ENCODE measurements at places on chromosomes 16 and 17.

GRCh38 chr16:23384878-23385277, 68.1 kb downstream of the COG7 start:
- DNase-seq, result no peak

GRCh38 chr17:48489781-48490180, 41.0 kb downstream of the HOXB1 start:
- DNase-seq, result no peak

GRCh38 chr16:4689864-4690704, 3.3 kb upstream of the NUDT16L1 start:
- DNase-seq, result no peak

GRCh38 chr16:13587181-13587580, 332.8 kb upstream of the ERCC4 start:
- no peak for DNase-seq

DNA sequence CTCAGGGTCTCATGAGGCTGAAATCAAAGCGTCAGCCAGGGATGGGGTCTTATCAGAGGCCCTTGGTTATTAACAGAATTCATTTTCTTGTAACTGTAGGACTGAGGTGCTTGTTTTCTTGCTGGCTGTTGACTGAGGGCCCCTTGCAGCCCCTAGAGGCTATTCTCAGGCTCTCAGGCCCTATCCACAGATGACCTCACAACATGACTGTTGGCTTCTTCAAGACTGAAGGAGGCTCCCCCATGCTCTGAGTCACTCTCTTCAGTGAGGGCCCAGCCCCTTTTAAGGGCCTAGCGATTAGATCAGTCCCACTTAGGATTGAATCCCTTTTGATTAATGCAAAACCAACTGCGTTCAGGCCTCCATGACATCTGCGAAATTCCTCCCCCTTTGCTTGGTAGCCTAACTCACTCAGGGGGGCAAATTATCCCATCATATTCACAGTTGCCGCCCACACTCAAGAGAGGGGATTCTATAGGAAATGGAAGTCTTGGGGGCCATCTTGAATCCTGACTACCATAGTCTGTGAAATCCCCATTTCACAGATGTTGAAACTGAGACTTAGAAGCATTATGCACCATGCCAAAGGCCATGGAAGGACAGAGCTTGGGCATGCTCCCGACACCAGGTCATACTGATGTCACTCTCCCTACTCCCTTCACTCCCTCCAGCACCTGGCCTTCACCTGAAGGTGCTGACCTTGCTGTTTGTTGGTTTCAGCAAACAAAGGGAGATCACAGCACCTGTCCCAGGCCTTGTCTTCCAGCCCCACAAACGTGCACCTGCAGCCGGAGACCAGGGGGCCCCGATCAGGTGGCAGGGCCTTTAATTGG, 592.3 kb downstream of the MAF start:
- no peak for DNase-seq

DNA sequence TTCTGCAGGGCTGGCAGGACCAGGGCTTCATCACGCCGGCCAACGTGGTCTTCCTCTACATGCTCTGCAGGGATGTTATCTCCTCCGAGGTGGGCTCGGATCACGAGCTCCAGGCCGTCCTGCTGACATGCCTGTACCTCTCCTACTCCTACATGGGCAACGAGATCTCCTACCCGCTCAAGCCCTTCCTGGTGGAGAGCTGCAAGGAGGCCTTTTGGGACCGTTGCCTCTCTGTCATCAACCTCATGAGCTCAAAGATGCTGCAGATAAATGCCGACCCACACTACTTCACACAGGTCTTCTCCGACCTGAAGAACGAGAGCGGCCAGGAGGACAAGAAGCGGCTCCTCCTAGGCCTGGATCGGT, 1.4 kb downstream of the CDK5R1 start:
- no peak for DNase-seq

GRCh38 chr17:79064026-79064425, 10.6 kb upstream of the ENGASE start:
- no peak for DNase-seq

- DNase-seq, result no peak
Measured at GRCh38 chr17:57357392-57357784, 101.1 kb downstream of the MSI2 start.

DNA sequence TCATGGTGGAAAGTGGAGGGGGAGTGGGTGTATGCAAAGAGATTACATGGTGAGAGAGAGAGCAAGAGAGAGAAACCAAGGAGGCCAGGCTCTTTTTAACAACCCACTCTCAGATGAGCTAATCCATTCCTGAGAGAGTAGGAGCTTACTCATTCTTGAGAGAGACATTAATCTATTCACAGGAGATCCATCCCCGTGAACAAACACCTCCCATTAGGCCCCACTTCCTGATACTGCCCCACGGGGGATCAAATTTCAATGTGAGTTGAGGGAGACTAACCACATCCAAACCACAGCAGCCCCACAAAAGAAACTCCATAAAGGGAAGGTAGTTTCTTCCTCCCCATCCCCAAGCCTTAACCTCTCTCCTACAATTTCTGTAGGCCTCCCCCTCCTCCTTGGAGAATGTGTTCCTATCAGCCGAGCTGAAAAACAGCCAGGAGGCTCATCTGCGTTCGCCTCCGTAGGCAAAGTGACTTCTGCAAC, 450.0 kb downstream of the NPIPA7 start:
- DNase-seq, result no peak

- no peak for DNase-seq
Measured at GRCh38 chr17:19759568-19760549, 11.8 kb upstream of the ALDH3A1 start.

GRCh38 chr17:4949321-4950074, 1.2 kb upstream of the PFN1 start:
- peak; percentile 84 for DNase-seq

GRCh38 chr17:48997103-48997826, at the start of gene IGF2BP1:
Gene IGF2BP1 (plus strand): TSS chr17:48997385. CDS start chr17:48997746, 361 bp downstream.
- peak; percentile 4 for DNase-seq

- DNase-seq, result no peak
Measured at GRCh38 chr17:75900691-75901533, 3.8 kb downstream of the MRPL38 start.

GRCh38 chr16:56192635-56192945, 1.3 kb downstream of the GNAO1 start:
- no peak for DNase-seq

- DNase-seq, result no peak
Measured at GRCh38 chr16:1534021-1535020, 855 bp downstream of the TMEM204 start.

DNA sequence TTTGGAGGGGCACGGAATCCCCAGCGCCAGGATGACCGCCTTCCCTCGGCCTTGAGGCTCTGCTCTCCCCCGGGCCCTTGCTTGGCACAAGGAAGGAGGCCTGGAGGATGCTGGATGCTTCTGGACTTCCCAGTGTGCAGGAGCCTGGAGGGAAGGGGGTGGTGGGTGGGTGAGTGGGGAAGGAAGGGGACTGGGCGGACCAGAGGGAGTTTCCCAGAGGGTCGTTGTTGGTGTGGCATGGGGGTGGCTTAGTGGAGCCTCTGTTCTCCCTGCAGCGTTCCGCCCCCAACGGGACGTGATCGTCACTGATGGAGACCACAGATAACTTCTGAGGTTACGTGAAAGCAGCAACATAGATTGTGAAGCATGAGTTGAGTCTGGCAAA, 140.0 kb downstream of the IRF8 start:
- no peak for DNase-seq

GRCh38 chr16:89723279-89724250, 2.2 kb downstream of the ZNF276 start:
- DNase-seq, result peak; percentile 62

GRCh38 chr16:69928856-69929400, 22.2 kb upstream of the CLEC18A start:
- no peak for DNase-seq

DNA sequence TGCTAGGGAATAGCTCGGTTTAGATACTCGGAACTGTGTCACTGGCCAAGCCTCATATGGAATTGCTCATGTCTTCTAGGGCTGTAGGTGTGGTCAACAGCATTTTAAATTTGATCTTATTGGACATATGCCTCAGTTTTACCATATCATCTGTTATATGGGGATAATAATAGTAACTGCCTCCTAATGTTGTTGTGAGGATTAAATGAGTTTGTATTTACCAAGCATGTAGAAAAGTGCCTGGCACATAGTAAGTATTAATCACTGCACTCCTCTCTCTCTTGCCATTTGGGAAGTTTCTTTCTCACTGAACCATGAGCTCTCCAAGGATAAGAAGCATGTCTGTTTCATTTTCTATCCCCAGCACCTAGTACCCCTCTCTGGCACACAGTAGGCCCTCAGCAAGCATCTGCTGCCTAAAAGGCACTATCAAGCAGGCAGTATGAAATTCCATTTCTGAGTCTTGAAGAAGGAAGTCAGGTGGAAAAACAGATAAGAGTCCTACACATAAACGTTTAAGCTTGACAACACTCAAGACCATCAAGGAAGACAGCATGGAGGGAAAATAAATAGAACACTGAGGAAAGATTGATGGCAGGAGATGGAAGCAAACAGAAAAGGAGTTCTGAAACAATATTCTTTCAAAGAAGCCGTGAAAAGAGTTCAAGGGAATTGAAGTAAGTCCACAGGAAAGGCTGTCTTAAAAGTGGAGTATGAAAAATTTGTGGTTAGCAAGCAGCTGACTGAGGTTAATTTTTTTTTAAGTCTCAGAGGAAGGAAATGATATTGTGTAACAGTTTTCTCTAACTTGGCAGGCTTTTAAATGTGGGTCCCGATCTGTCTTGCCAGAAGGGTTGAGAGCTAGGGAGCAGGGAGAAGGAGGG, 2.2 kb upstream of the ATP6V0A1 start:
- DNase-seq, result peak; percentile 5

DNA sequence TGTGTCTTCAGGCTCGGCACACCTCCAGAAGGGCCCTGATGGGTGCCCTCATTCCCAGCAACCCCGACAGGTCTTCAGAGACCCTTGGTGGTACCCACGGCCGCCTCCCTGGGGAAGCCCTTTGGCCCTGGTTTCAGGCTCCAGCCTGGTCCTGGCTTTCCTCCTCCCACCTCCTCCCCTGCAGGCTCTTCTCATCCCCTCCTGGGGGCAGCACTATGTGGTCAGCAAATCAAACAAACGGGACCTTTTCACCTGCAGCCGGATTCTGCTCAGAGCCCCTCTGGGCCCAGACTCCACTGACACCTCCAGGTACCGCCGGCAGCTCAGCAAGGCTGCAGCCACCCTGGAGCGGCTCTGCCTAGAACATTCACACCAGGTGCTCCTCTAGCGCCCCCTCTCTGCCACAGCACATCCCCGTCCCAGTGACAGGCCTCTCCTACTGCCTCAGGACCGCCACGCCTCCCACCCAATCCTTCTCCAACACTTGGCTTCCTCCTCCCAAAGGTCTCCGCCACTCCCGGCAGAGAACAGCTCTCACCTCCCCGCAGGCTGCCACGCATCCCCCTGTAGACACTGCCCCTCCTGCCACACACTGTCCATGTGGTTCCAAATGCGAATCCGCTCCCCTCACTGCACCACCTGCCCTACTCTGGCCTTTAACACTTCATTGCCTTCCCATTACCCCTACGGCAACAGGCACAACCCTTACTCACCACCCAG, 12.0 kb downstream of the CORO7 start:
- no peak for DNase-seq

- no peak for DNase-seq
Measured at GRCh38 chr16:53216798-53217197, 162.0 kb downstream of the CHD9 start.

- no peak for DNase-seq
Measured at GRCh38 chr17:54256401-54256929, 433.7 kb downstream of the KIF2B start.

GRCh38 chr16:89141884-89142267, 29.7 kb upstream of the CDH15 start:
- no peak for DNase-seq

DNA sequence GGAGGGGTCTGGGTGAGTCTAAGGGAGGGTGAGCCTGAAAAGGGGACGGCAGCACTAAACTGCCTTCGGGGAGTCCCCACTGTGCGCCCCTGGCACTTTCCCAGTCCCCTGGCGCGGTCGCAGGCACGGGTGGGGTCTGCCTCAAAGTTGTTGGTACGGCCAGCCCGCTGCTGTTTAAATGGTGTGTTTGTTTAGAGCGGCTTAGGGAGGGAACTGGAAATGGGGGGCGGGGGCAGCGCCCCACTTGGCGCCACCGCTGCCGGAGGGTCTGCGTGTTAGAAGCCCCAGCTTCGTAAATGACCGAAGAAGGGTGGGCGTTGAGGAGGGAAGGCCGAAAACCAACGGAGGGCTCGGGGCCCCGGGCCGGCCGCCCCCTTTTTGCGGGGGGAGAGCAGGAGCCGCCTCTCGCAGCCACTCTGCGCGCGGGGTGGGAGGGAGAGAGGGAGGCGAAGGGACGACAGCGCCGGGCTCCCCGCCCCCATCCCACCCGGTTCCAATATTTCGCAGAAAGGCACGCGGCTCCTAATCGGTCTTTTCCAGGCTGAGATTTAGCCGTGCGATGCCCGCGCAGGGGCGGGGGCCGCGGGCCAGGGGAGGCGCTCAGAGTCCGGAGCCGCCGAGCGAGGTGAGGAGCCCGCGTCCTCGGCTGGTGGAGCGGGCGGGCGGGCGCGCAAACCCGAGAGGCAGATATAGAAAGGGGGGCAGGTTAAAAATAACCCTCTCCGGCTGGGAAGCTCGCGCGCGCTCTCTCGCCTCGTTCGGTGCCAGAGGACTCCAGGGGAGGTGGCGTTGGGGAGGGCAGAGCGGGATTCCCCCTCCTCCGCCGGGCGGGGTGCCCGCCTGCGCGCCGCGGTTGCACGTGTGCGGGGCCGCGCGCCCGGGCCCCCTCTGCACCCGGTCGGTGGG, 54.9 kb downstream of the SREBF1 start:
- DNase-seq, result peak; percentile 46

DNA sequence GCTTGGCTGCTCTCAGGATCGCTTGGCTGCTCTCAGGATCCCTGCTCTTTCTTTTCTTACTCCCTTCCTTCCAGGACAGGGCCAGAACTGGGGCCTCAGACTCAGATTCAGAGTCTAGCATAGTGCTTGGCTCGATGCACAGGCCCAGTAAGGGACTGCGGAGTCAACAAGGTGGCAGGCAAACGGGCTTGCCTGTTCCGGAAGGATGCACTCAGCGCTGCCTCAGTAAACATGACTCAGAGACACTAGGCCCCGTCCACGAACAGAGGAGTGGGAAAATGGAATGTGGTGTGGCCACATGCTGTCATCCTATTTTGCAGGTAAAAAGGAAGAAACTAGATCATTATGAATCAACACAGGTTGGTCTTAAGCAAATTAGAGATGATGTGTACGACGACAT, 9.8 kb downstream of the SPHK1 start:
- no peak for DNase-seq

DNA sequence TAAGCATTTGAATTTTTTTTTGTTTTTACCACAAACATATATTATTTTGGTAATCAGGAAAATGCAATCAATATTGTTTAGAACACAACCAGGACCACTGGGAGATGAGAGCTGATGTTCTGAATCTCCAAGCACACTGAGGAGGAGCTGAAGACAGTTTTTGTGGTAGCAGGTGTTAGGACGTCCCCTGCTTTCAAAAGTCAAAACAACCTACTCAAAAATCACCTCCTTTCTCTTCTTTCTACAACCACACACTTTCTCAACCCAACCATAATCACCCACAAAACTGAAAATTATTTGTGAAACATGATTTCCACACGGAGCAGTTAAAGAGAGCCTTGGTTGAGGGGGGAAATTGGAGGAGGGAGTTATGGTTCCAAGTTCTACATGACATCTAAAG, 26.7 kb upstream of the CFAP20 start:
- no peak for DNase-seq

Data from activated CD4-positive, alpha-beta T cell treated with anti-CD3 and anti-CD28 coated beads for 4 hours (primary cell).